Stimulated activated CD8-positive, alpha-beta memory T cell treated with anti-CD3 and anti-CD28 coated beads, Interleukin-4, amount 100 ng/mL, for 24 hours (primary cell): ENCODE measurements at places on chromosomes 11 and 22.

DNA sequence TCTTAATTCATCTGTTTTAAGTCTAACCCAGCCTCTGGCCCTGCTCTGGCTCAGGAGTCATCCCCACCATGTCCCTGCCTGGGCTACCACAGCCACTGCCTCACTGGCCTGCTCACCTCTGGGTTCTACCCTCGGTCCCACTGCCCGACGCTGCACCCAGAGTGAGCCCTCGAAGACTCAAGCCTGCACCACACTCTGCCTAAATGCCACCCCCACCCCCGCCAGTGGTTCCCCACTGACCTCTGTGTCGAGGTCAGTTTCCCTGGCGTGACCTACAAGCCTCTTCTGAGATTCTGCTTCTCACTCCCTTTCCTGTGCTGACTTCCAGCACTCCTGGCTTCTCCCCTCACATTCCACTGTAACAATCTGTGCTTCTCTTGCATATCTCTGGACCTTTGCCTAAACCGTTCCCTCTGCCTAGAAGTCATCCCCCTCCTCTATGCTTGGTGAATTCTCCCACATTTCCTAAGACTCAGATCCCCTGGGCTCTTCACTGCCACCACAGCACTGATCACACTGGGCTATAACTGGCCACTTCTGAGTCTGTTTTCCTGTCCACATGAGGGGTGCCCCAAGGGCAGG lies 12.5 kb upstream of the PDE2A start:
- DNase-seq = no peak

DNA sequence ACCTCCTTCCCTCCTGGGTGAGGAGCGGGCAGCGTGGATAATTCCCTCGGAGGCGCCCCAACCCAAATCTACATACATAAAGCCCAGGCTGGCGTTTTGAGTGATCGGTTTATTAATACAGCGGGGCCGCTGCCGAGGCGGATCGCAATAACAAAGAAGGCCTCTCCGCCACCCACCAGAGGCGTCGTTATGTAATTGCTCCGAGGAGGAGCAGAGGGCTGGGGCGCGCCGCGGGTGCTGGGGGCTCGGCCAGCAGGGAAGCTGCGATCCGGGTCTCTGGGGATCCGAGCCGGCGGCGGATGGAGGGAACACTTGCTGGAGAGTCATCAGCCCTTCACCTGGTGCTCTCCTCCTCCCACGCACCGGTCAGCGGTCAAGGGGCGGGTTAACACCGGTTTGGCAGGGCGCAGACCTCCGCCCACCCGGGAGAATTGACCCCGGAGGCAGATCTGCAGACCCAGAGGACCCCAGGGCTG lies 6.4 kb upstream of the TP53I11 start:
- no peak for DNase-seq

DNA sequence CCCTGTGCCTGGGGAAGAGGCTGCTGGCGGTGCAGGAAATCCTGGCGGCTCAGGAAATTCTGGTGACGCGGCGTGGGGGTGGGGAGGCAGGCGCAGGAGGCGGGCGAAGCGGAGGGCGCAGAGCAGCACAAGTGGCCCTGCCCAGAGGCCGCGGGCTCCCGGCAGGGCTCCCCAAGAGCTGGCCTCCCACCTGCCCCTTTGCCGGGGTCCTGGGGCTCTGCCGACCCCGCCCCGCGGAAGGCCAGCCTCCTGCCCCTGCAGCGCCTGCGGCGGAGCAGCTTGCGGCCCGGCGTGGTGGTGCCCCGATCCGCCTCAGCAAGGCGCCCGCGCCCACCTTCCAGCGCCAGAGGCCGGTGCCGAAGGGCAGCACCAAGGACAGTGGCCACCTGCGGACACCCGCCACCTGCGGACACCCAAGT lies 100.2 kb upstream of the OR4C13 start:
- no peak for DNase-seq

DNA sequence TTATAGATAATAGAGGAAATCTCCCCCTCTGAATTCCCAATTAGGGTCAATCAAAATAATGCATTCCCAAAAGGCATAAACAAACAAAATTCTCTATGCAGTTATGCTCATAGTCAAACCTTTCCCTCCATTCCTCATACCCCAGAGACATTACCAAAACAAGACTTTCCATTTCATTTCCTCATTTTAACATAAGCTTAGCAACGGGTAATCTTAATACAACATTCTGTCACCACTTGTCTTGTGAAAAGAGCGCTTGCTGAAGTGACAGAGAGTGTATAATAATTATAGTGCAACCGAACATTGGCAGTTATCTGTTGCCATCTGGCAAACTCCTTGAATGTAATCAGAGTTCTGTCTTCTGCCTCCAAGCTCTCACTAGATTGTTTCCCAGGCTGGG lies 1.2 kb upstream of the SLN start:
- DNase-seq = no peak

DNA sequence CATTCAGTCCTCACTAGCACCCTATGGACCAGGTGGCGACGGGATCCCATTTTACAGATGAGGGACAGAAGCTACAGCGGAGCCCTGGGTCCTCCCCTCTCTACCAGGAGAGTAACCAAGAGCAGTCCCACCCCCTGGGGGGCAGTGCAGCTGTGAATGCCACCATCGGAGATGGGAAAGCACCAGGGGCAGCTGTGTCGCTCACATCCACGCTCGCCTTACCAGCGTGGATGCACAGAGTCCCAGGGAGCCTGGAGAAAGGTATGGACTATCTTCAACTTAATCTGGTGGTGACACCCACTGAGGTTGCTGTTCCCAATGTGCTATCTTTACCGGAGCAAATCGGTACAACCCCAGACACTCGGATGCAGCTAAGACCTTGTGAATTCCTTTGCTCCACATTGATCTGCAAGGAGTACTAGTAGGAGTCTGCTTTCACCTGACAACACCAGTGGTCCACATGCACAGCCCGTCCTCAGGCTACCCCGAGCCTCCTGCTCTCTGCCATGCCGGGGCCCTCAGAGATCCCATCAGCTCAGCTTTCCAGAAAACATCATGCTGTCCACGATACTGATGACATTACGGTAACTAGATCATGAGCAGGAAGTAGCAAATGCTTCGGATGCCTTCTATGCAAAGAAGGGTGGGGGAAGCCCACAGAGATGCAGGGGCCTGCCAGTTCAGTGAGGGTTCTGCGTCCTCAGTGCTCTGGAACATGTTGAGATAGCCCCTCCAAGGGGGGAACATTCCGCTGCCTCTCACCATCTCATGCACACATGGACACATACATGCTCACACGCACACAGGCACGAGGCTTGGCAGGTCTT lies 126.0 kb downstream of the CTTN start:
- no peak for DNase-seq

DNA sequence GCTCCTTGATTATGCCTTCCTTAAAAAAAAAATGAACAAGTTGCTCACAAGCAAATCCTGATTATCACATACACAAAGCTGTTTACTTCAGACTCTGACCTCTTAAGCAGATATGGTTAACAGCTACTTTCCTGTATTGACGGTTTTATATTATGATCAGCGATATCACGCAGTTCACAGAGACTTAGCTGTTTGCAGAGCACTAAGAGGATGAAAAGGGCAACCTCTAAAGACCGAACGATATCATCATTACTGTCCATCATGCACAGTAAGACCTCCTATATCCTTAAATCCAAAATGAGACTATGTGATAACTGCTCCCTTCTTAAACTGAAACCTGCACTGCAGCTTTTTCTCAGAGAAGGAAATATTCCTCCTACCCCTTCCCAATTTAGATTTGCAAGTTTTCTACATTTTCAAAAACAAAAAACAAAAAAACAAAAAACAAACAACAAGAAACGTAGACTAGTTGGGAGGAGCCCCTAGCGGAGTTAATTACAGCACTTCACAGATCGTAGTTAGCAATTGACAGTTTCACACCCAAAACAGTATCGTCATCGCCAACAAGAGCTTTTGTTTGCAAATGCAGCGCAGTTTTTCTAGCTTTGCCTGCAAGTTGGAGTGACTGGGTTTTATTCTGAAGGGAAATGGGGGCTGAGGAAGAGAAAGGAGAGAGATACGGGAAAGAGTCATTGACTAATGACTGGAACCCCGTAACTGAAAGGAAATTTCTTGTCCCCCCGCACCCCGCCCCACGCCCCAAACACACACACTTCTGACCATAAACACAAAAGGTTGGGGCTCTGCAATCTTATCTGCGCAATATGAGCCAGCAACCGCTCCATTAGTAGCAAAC lies 1.2 kb downstream of the DDX6 start:
- DNase-seq = no peak

DNA sequence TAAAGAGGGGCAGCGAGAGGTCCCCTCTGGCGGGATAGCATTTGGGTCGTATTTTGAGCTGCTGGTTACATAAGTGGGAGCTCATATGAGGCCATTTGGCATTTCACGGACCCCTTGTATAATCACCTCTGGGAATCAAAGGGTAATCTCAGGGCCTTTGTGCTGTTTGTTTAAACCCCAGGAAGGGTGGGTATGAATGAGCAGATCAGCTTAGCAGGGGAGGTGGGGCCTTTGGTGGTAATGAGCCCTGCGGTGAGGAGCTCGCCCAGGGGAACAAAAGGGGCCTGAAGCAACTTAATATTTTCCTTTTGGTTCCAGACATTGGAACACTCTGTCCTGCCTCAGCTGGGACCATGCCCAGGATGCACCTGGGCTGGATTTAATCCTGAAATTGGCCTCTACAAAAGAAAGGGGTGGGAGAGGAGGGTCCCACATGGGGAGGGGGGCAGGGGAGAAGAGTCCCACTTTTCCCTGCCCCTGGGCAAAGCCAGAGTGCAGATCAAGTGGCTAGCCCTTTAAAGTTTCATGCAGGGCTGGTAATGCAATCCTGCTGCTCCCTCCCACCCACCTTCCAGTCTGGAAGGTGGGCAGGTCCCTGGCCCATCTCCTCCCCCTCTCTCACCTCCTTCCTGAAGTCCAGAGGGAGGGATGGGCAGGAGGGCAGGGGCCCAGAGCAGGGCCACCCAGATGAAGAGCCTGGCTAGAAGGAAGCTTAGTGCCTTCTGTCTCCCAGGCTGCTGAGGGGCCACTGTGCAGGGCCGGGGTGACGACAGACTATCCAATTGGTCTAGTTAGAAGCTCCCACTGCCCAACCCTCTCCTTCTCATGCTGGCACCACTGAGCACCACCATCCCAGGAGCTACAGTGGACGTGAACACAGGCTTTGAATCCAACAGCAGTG lies 10.5 kb downstream of the TSKU start:
- DNase-seq = no peak

DNA sequence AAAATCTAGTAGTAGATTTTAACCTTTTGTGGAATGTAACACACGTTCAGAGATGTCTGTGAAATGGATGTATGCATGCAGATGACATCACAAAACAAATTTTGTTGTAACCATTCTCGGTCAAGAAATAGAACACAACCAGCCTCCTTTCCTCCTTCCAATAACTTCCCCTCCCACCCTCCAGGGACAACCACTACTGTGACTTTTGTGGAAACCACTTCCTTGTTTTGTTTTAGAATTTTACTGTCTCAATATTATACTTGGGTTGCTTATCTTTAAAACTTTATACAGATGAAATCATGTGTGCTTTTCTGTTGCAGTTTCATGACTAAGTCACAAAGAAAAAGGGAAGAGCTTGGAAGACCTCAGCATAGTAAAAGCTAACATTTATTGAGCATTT lies 189.4 kb upstream of the NCAM1 start:
- DNase-seq = no peak

DNA sequence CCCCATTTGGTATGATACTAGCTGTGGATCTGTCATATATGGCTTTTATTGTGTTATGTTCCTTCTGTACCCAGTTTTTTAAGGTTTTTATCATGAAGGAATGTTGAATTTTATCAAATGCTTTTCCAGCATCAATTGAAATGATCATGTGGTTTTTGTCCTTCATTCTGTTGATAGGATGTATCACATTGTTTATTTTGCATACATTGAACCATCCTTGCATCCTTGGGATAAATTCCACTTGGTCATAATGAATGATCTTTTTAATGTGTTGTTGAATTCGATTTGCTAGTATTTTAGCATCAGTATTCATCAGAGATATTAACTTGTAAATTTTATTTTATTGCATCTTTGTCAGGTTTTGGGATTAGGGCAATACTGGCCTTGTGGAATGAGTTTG lies 31.1 kb downstream of the TAF1D start:
- no peak for DNase-seq

- DNase-seq = no peak
These were observed 15.9 kb downstream of the ARFGAP2 start for GRCh38 chr11:47160753-47161133.
